ENCODE measurements at places on chromosomes 12 and 14.

DNA sequence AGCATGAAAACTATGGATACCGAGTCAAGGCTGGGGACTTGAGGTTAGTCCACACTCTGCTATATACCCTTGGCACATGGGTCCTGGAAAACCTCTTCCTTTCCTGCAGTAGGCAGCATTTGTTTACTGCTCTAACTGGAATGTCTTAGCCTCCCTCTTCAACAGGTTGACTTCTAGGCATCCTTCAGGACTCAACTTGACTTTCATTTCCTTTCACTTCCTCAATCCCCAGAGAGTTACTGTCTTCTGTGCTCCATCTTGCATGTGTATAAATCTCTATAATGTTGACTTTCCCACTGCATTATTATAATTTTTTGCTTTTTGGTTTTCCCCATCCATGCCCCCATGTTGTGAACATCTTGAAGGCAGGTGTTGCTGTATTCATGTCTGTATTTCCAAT lies 107.9 kb downstream of the VRK1 start:
- no peak for DNase-seq

DNA sequence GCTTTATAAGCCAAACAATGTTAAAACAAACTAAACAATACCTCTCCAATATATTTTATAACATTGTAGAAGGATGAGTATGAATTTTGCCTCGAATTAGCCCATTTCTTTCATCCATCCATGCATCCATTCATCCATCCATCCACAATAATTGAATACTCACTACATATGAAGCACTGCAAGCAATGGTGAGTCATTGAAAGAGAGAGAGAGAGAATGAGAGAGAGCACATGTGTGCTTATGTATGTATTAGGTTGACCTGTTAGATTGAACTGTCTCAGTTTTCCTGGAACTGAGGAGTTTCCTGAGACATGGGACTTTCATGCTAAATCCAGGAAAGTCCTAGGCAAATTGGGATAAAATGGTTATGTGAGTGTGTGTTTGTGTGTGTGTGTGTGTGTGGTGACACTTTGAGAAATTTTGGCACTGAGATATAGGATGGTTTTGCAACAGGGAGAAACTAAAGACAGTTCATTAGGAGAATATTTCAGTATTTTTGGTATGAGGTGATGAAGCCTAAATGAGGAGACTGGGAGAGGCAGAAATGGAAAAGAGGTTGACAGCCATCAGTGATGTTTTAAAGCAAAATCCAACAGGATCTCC lies 98.4 kb downstream of the C12orf75 start:
- DNase-seq = no peak

DNA sequence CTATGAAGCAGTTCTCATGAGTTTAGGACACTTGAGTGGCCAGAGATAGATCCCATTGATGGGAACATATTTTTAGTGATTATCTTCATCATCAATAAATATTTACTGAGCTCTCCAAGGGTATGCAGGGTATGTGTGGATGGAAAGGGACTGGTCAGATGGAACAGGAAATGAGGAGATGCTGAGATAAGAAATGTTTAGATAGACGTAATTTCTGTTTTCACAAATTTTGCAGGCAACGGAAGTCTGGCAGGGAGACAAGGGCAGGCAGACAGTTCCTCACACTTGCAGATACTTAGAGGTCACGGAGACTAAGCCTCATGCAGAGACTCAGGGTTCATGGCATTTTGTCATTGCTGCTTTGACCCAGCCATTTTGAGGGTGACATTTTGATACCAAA lies 24.3 kb downstream of the BCL2L14 start:
- DNase-seq = no peak

- DNase-seq = no peak
Observed at GRCh38 chr12:132517013-132517739, 27.2 kb downstream of the FBRSL1 start.

DNA sequence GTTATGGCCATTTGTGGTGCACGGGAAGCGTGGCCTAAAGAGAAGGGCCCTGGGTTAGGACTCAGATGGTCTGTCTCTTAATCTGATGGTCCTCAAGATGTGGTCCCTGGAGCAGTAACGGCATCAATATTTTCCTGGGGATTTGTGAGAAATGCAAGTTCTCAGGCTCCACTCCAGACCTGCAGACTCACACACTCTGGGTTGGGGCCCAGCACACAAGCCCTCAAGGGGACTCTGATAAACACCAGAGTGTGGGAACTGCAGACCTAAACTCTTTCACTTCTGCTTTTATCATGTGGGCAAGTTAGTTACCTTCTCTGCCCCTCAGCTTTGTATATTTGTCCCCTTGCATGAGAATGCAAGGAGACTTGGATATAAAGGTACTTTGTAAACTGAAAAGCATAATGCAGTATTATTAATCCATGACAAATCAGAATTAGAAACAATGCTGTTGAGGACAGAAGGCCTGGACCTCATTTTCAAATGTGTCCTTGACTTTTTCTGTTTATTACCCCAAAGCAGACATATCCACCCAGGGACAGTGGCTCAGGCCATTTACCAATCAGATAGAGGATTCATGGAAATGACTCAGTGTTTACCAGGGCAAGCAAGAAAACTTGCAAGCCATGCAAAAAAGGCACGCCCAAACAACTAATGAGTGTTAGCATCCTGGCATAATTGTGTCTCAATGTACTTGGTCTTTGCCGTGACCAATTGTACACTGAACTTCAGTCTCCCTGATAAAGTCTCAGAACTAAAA lies 157.0 kb downstream of the ASCL1 start:
- no peak for DNase-seq

DNA sequence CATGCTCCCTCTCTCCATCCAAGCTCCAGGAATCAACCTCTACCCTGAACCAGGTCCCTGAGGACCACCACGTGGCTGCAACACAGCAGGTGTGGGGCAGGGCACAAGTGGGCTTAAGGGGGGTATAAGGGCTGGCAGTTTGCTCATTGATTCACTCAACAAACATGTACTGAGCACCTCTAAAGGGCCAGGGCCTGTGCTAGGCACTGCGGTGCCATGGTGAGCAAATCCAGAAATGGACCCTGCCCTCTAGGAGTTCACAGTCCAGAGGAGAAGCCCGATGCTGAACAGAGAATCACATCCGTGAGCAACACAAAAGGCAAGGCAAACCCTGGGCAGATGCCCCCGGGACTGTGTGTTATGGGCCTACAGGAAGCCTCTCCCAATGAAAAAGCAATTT lies 6.5 kb upstream of the AQP2 start:
- no peak for DNase-seq

DNA sequence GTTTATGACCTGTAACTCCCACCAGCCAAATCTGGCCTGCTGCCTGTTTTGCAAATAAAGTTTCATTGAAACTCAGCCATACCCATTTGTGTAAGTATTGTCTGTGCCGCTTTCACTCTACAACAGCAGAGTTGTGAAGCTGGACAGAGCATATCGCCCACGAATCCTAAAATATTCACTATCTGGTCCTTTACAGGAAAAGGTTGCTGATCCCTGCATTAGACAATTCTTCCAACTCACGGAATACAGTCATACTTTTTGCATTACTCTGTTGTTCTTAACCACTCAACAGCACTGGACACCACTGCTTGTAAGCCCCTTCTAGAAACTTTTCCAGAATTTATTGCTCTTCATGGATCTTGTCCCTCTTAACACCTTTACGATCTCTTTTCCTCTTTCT lies 435.4 kb downstream of the EGLN3 start:
- no peak for DNase-seq

GRCh38 chr14:34920339-34920738 lies 45.2 kb upstream of the BAZ1A start:
- no peak for DNase-seq

DNA sequence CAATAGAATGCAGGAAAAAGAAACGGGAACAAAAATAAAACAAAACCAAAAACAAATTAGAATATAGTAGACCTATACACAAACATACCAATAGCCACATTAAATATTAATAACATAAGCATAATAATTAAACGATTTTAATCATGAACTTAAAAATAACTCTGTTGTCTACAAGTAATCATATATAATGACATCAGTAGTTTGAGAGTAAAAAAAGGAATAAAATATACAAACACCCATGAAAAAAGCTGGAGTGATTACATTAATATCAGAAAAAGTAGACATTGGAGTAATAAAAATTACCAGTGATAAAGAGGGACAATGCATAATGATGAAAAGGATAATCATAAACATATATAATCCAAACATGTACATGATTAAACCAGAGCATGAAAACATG lies 181.8 kb downstream of the ATXN7L3B start:
- no peak for DNase-seq

GRCh38 chr14:101845896-101846295 lies 84.4 kb downstream of the PPP2R5C start:
- no peak for DNase-seq

GRCh38 chr14:22007784-22008412 lies 334.3 kb upstream of the OR4E1 start:
- DNase-seq = no peak

DNA sequence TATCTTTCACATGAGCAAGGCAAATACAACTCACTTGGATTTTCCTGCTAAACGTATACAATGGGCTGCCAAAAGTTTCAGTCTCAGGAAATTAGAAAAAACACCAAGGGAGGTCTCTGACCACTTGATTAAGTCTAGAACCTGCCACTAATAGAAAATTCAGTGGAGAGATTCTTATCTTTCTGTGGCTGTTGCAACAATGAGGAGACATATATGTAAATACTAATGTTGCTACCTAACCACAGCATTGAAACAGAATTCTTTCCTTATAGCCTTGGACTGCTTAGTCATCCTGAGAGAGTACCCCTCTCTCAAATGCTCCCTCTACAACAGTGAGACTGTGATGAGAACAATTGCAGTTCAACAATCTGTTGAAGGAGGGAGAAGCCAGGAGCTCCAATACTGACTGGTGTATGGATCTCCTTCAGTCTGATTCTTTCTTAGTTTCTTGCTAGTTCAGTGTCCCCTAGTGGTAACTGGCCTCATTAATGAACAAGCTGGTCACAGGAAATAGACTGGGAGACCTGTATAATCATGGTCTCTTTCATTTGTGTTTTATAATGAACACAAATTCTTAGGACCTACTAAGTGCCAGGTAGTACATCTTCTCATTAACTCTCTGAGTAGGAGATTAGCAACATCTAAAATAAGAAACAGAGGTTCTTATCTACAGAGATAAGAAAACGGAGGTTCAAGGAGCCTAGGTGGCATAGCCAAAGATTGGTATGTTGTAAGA lies 164.5 kb downstream of the SLC38A4 start:
- DNase-seq = peak; percentile 95

DNA sequence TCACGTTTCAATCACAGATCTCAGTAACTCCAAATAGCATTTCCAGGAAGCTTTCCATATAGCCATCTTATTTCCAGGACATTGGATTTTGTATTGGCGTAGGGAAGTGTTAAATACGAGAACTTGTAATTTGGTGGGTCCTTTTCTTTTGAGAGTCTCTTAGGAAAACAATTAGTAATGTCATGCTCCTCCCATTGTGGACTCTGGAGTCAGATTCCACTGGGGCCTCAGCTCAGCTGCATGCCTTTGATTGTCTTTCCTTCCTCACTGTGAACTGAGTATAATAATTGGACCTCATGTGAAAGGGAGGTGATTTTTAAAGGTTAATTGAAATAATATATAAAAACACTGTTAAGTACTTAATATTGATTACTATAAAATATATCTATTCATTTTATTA lies 462.6 kb downstream of the NPAS3 start:
- DNase-seq = no peak

- DNase-seq = no peak
Observed at GRCh38 chr12:65962036-65962430, 137.8 kb downstream of the HMGA2 start.

DNA sequence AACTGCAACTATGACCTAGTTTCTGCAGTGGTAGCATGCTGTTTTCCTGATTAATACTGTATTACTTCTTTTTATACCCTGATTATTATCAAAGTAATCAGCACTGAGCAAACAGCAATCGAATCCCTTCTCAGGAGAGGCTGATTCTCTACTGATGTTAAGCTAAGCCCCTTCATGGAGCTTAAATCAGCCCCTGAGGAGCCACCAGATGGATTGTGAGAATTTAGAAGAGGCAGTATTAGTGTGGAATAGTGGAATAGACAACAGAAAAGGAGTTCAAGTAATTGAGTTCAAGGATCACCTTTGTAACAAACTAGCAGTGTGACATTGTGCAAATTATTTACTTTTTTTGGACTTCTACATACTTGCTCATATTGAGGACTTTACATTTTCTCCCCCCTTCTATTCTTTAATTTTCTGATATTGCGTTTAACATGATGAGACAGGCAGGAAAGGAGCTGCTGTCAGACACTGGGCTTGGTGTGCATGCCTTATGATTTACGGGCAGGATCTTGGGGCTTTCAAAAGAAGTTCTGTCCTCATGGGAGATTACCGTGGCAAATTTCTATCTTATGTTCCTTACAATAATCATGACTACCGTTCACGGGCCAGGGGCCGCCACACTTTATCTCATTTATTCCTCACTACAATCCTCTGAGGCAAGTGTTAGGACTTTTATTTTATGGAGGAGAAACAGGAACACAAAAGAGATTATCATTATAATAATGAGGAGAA lies 68.0 kb downstream of the PTPRR start:
- DNase-seq = no peak

DNA sequence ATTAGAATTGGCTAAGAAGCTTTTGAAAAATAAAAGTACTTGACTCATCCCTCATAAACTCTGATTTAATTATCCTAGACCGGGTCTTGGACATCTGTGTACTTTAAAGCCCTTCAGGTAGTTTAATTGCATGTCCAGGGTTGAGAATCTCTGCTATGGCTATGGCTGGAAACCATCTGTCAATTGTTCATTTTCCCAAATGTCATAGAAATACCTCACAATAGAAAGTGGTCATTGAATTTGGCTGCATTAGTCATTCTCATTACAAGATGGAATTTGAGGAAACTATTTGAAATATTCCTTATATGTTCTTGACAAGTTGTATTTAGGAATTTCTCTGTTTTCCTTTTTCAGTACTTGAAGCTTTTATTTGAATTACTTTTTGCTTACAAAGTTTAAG lies 111.3 kb downstream of the TSHR start:
- no peak for DNase-seq

DNA sequence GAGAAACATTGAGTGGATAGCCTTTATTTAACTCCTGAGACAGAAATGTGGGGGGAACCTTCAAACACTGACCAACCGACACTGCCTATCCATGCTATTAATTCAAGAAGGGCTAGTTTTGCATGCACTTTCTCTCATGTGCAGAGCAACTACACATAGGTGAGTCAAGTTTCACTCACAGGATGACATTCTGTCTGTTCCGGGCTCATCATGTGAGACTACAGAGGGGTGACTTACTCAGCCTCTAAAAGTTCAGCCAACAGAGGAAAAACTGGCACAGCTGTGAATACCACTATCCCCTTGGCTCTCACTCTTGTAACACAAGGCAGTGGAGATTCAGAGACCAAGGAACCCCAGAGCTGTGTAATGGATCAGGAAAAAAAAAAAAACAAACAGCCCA lies 13.3 kb downstream of the BEST3 start:
- no peak for DNase-seq

- no peak for DNase-seq
Observed at GRCh38 chr12:121279507-121279915, 17.0 kb downstream of the CAMKK2 start.

DNA sequence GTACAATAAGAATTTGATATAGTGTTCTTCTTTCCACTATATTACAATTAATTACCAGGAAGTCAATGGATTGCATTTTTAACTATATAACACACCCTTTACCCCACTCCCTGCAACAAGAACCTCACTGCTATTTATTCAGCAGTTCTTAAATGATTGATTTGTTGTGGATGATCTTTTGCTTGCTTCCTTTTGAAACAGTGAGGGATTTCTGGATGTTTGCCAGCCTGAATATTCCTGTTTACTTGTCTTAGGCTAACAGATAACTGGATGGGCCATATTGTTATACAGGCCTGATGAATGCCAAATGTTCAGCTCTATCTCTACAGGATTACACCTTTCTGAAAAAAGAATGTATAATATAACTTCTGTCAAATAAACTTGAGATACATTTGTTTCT lies 497.6 kb downstream of the APAF1 start:
- no peak for DNase-seq

Data from fibroblast of skin of left quadriceps (primary cell).